Stimulated activated CD8-positive, alpha-beta memory T cell treated with anti-CD3 and anti-CD28 coated beads, Interleukin-7, amount 100 ng/mL, for 1 hour (primary cell): ENCODE measurements at places on chromosomes 6 and 20.

DNA sequence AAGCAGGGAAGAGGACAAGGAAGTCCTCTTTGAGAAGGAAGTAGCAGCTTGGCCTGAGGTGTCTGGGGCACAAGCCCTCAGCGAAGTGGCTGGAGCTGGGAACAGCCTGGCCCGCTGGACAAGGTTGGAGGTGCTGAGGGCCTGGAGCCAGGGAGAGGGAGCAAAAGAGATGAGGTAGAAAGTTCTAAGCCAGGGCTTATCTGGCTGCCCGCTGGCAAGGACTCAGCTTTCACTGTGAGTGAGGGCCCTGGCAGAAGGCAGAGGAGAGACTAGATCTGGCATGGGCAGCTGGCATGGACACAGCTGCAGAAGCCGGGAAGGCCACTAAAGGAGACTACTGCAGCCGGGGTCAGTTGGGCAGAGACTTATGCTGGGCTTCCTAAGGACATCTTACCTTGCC is 21.8 kb upstream of the PCMTD2 start:
- no peak for DNase-seq

- no peak for DNase-seq
Measured at GRCh38 chr6:63634630-63635029, 972 bp upstream of the PHF3 start.

DNA sequence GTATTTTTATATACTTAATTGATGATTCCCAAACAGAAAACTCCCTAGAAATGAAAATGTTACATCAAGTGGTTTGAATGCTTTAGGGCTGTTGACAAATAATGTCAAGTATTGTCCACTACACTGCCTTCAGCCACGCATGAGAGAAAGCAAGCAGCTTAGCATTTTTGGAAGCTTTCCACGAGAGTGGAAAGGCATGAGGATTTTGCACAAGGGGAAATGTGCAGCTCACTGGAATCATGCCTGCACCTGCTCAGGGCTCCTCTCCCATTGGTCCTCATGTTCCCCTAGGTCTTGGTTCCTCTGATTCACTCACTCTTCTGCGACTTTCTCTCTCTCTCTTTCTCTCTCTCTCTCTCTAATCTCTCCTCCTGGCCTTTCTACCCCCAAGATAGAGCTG is 439.5 kb upstream of the CDH4 start:
- DNase-seq: no peak

DNA sequence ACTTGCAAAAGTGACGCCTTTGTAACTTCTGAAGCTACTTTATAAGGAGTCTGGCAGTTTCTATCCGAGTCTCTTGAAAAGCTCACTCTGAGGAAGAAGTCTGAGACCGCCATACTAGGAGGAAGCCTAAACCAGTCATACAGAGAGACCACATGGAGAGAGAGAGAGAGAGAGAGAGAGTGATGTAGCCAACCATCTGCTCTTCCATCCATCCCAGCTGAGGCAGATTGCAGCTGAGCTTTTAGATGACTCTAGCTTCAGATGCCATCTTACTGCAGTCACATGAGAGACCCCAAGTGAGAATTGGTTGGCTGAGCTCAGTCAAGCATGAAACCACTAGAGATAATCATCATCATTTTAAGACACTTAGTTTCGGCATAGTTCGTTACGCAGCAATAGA is 15.0 kb upstream of the DTNBP1 start:
- no peak for DNase-seq

- no peak for DNase-seq
Measured at GRCh38 chr6:57222743-57223077, 603 bp upstream of the RAB23 start.

- no peak for DNase-seq
Measured at GRCh38 chr6:151402228-151402627, 10.9 kb upstream of the ZBTB2 start.

DNA sequence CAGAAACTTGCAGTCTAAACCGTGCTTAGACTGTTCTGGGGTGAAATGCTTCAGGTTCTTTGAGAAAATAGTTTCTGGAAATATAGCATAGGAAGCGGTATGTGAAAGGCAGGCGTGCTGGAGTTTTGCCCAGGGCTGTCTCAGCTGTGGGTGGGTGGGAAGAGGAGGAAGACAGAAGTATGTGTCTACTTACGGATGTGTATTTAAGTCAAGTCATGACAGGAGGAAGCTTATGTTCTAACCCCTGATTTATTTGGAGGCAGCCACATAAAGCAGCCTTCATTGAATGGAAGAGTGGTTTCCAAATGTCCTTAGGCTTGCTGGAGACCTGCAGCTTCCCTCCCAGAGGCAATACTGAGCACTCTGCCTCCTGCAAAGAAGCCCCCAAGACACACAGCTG is 345.8 kb upstream of the PRND start:
- no peak for DNase-seq

GRCh38 chr6:146550911-146551310 is 7.3 kb downstream of the RAB32 start:
- DNase-seq: no peak

- no peak for DNase-seq
Measured at GRCh38 chr6:12572896-12573827, 143.4 kb upstream of the PHACTR1 start.

- no peak for DNase-seq
Measured at GRCh38 chr20:63333241-63333836, 27.8 kb downstream of the CHRNA4 start.

- no peak for DNase-seq
Measured at GRCh38 chr20:14220986-14221385, 116.4 kb downstream of the FLRT3 start.

GRCh38 chr20:6908673-6909072 is 141.2 kb downstream of the BMP2 start:
- no peak for DNase-seq

GRCh38 chr20:33000802-33001466 is 3.3 kb downstream of the SUN5 start:
- DNase-seq: no peak

- DNase-seq: no peak
Measured at GRCh38 chr20:54397292-54398140, 77.9 kb upstream of the DOK5 start.

DNA sequence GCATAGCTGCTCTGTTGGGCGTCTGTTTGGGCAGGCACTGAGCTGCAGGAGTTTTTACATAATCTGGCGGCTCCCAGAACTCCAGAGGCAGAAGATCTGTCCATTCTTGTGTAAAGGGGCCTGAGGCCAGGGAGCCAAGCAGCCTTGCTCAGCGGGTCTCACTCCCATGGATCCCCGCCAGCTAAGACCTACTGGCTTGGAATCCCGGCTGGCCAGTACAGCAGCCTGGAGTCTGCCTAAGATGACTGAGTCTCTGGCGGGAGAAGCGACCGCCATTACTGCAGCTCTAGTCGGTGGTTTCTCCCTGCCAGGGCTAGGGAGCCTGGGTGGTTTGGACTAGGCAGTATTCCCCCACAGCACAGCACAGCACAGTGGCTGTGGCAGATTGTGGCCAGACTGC is 268.4 kb upstream of the SYNCRIP start:
- DNase-seq: no peak

DNA sequence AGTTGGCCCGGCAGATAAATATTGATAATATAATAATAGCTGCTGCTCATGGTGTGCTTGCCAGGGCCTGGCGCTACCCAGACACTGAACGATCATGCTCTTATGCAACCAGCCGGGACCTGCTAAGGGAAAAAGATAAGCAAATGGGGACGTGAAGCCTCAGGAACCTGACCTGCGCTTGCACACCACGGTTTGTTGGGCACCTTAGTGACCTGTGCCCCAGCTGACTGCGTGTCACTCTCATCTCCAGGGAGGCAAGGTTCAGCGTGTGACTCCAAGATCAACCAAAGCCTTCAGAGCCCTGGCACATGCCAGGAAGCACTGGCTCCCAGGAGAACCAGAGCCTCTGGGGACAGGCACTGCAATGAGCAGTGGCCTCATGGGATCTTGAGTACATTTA is 111.1 kb downstream of the AGPAT4 start:
- no peak for DNase-seq

DNA sequence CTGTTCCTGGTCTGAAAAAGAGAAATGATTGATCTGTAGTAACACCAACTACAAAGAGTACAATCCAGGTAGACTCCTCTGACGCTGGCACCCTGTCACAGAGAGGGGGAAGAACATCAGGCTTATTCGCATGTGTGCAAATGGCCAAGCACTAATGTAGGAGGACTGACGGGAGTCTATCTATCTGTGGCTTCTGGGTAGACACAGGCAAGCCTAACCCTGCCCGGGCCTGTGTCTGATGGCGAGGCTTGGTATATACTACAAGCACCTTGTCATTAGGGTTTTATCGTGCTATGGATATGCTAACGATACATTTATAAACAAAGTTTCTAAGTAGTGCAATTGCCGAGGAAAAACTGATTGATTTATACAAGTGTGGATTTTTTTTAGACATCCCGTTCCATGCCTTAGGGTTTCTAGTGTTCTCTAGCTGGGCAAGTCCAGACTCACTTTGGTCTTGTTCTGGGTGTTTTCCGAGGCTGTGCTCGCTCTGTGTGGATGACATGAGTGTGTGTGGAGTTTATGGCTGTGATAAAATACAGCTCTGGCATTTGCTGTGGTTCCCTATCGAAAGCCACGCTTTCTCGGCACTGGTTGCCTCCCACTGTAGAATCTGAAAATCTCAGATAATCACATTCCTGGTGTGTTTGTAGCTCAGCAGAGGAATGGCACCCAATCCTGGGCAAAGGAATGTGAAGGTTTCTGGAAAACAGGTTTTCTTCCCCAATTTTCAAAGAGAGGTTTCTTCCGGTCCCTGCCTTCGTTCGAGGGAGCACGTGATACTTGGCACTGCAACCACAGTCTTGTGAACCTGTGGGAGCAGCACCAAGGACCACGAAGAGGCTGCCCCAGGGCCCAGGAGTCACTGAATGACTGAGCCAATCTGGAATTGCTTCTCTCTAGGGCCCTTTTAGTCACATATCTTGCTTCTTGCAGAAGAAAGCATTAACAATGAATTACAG is 67.5 kb upstream of the EDN1 start:
- no peak for DNase-seq

DNA sequence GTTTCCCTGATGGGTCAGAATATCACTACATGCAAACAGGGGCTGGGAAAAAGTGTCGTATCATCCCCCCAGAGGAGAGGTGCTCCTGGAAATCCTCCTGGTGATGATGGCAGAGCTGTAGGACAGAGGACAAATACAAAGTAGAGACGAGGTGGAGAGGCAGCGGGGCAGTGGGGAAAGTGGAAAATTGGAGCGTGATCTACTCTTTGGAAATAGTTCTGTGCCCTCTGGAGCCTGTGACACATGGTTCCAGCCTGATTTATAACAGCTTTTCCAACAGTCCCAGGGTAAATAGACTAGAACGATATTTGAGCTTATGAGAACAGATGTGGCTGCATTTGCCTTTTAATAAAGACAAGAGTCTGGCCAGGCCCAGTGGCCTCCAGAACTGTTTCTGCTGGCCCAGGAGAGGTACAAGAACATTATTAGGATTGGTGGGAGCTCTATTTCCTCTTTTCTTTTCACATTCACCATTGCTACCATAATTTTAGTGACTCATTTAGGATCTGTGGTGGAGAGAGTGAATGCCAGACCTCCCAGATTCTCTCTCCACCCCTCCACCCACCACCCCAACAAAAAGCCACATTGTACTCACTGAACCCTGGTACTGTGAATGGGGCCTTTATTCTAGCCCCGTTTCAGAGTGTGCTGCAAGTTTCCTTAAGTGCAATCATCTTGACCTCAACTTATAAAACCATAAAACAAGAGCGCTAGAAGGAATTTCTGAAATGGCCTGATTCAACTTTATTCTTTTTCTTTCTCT is 78.3 kb downstream of the BTBD3 start:
- no peak for DNase-seq

GRCh38 chr6:7633361-7633760 is 43.4 kb downstream of the SNRNP48 start:
- DNase-seq: no peak

DNA sequence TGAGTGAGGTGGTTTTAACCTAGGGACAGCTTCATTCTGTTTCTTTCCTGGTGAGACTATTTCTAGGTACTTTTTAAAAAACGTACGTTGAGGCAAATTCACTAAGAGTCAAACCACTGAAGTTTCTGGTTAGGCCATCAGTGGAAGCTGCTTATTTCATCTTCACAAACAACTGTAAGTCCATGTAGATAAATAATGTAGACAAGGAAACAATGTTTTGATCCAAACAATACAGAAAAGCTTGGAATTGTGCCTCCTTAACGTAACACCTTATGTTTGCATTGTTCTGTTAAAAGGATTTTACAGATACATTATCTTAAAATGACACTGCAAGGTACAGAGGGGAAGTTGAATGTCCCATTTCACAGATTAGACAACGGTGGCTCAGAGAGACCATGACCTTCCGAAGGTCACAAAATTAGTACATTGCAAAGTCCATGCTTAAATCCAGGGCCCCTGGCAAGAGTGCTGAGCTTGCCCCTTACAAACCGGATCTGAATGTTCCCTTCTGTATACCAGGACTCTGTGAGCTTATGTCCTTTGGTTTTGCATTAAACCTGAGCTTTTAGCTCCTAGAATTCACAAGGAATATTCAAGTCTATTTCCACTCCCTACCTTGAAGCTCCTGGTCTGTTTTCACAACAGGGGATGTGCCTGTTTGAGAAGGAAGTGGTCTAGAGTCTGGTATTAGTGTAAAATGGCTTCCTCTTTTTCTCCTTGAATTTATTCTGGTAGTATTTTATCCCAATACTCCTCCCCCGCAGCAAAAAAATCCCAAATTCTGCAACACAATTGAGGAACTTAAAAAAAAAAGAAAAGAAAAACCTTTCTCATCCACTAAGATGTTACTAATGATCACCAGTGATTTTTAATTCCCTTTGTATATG is 28.9 kb upstream of the ZNF217 start:
- DNase-seq: no peak

GRCh38 chr20:63475209-63475608 is 2.8 kb upstream of the KCNQ2 start:
- DNase-seq: no peak

- DNase-seq: no peak
Measured at GRCh38 chr6:166643891-166644590, 17.0 kb upstream of the RPS6KA2 start.

GRCh38 chr6:134421501-134421900 is 103.6 kb upstream of the SGK1 start:
- DNase-seq: no peak

- DNase-seq: no peak
Measured at GRCh38 chr6:29943053-29943966, 978 bp downstream of the HLA-A start.

- DNase-seq: no peak
Measured at GRCh38 chr6:130423044-130423443, 57.2 kb downstream of the TMEM200A start.

DNA sequence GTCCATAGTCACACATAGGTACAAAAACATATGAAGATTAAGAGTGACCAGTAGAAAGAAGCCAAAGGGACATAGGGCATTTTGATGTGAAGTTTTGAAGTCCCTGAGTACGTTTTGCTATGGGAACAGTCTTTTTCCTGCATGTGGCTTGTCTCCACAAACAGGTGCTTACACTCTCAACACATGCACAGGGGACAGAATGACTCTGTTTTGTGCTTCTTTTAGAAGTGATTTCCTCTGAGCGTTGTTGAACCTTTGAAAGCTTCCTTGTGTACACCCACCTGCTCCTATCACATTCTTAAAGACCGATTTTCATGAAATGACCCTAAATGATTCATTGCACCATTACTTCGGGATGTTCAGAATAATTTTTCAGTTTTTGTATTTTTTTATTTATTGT is 338.8 kb upstream of the CDH4 start:
- no peak for DNase-seq
